ENCODE measurements at places on chromosomes 16 and 17. TPM values are rescaled to one million over a fixed set of nuclear protein-coding genes. Genes with fewer than 3 reads are reported as not detected.

GRCh38 chr16:58016840-58017446 is 8.6 kb upstream of the MMP15 start:
- DNase-seq = no peak

DNA sequence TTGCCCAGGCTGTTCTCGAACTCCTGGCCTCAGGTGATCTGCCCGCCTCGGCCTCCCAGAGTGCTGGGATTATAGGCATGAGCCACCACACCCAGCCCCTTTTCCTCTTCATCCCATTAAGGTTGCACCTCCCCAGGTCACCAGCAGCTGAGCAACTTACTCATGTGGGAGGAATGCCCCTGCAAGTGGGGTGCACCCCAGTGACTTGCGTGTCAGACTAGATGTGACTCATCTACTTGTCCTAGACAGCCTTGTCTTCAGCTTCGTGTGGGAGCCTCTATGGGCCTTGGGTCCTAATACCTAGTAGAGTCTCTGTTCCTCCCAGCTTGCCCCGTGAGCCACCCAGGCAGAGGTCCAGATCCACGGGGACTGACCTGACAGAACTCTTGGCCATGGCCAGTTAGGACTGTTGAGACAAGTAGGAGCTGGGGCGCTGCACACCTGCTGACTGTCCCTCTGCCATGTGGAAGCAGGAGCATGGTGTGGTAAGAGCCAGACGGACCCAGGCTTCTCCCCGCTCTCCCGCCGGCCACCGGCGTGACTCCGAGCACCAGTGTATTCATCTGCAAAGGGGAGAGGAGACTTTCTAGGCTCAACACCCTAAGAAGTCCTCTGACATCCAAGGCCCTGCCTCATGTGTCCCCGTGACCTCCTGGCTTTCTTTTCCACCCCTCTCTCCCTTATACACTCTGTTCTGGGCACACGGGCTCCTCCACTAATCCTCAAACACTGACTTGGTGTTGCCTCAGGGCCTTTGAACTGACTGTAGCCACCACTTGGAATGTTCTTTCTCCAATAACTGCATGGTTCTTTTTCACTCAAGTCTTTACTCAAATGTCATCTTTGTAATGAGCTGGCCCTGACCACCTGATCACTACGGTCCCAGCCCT is 11.6 kb upstream of the CBX4 start:
- no peak for DNase-seq

GRCh38 chr16:68404736-68405345 is 43.5 kb downstream of the SMPD3 start:
- DNase-seq = no peak

PRR15L gene
- not detected for total RNA-seq

DNA sequence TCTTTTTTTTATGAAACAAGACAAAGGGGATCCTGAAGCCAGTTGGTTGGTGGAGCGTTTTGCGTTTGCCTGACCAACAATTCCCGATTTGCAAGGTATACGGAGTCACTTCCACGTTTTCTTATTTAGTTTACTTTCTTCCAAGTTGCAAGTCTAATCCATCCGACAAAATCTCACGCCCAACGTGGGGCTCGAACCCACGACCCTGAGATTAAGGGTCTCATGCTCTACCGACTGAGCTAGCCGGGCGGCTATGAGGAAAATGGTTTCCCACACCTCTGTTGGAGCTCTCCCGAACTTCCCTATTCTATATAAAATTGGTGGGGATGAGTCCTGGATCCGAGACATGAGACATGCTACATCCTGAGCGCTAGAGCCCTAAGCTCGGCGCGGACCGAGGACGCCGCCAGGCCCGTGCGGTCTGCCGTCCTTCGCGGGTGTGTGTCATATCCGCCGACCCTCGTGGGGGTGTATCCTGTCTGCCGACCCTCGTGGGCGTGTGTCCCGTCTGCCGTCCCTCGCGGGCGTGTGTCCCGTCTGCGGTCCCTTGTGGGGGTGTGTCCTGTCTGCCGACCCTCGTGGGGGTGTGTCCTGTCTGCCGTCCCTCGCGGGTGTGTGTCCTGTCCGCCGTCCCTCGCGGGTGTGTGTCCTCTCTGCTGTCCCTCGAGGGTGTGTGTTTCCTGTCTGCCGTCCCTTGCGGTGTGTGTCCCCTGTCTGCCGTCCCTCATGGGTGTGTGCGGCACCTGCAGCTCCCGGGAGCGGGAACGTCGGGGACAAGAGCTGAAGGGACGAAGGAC is 22.6 kb downstream of the ZNF213 start:
- DNase-seq = peak; percentile 46

BEAN1 gene
- 0.26 TPM for total RNA-seq

RNF222 gene
- total RNA-seq = not detected

DNA sequence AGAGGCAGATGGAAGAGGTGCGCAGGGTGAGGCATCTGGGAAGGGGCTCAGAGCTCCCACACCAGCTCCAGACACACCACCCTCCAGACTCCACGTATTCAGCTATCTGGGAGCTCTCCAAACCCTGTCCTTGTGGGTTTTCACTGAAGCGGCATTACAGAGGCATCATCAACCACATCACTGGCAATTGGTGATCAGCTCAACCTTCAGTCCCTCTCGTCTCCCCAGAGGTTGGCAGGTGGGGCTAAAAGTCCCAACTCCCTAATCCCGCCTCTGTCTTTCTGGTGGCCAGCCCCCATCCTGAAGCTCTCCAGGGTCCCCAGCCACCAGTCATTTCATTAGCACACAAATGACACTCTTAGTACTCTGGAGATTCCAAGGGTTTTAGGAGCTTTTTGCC is 123.9 kb downstream of the KCNJ12 start:
- DNase-seq = no peak

GRCh38 chr17:59892251-59892923 is 356 bp downstream of the TUBD1 start:
- DNase-seq = no peak

- DNase-seq = no peak
These were observed 6.5 kb downstream of the TMEM204 start for GRCh38 chr16:1539720-1540555.

CIBAR2 gene
- not detected for total RNA-seq

All from pulmonary artery endothelial cell (primary cell).